ENCODE measurements at places on chromosomes 6 and 20.

- no peak for DNase-seq
Measured at GRCh38 chr6:53043581-53043980, 21.6 kb upstream of the FBXO9 start.

GRCh38 chr6:35161266-35161665 lies 20.1 kb upstream of the TCP11 start:
- DNase-seq: no peak

DNA sequence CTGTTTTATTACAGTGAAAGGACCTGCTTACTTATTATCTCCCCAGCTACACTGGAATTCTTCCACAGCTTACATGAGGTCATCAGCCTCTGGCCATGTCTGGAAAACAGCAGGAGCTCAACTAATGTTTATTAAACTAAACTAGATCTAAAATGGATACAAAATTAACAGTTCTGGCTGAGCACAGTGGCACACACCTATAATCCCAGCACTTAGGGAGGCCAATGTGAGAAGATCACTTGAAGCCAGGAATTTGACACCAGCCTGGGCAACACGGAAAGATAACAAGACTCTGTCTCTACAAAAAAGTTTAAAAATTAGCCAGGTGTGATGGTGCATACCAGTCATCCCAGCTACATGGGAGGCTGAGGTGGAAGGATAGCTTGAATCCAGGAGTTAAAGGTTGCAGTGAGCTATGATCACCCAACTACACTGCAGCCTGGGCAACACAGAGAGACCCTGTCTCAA lies 220.8 kb upstream of the MARCKS start:
- no peak for DNase-seq

GRCh38 chr6:159877256-159877808 lies 13.5 kb upstream of the MAS1 start:
- no peak for DNase-seq

DNA sequence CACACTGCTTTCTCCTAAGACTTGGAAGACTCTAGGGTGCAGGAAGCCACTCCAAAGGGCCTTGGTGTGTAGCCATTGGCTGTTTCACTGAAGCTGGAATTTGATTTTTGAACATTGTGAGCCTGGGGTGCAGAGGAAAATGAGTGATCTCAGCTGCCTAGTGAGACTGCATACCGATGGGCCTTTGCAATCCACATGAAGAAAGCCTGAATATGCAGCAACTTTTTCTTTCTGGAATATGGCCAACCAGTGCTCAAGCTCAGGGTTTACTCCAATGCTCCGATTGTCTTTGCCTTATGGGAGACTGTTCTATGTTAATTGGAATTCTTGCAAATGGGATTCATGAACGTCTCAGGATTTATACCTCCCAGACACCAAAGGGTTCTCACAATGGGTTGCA lies 242.6 kb downstream of the DOK5 start:
- DNase-seq: no peak

DNA sequence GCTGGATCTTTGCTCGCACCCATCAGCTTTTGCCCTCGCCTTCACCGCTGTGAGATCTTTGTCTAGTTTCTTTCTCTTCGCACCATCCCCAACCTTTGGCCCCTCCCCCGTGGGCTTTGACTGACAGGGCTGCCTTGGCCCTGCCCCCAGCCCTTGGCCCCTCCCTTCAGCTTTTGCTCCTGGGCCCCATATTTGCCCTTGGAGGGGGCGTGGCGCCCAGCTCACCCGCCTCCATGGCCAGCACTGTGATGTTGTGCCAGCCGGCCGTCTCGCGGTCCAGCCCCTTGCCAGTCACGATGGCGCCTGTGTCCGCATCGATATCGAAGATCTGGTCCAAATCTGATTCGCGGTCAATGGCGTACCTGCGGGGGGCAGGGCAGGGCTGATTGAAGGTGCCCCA lies 81.1 kb downstream of the CD40 start:
- DNase-seq: no peak

- no peak for DNase-seq
Measured at GRCh38 chr6:84416043-84416657, 188.7 kb upstream of the CEP162 start.

GRCh38 chr20:45429618-45430017 lies 13.7 kb downstream of the PIGT start:
- DNase-seq: no peak

DNA sequence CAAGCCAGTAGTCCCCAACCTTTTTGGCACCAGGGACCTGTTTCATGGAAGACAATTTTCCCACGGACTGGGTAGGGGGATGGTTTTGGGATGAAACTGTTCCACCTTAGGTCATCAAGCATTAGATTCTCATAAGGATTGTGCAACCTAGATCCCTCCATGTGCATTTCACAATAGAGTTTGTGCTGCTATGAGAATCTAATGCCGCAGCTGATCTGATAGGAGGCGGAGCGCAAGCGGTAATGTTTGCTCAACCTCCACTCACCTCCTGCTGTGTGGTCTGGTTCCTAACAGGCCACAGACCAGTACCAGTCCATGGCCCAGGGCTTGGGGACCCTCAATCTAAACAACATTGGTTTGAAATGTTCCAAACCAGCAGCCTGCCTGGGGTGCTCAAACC lies 137.0 kb upstream of the STXBP5 start:
- no peak for DNase-seq

- no peak for DNase-seq
Measured at GRCh38 chr20:36506253-36506652, 35.1 kb upstream of the MYL9 start.

DNA sequence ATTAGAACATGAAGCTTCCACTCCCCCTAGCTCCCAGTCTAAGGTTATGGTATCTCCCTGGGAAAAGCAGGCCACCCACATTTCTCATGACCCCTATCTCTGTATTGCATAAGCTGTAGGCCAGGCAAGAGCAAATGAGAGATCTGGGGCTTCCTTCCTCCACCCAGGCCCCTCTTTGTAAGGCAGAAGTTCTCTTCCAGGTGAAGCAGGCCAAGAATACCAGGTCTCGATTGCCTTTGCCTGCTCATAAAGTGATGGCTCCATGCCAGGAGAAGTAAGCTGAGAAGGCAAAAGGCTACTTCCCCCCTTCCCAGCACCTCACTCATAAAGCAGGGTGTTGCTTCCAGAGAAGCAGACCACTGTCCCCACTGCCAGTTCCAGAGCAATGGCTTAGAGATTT lies 144.1 kb upstream of the KCNK16 start:
- no peak for DNase-seq
